ENCODE measurements at places on chromosomes 3 and 15. TPM values are rescaled to one million over a fixed set of nuclear protein-coding genes. Genes with fewer than 3 reads are reported as not detected.

DNA sequence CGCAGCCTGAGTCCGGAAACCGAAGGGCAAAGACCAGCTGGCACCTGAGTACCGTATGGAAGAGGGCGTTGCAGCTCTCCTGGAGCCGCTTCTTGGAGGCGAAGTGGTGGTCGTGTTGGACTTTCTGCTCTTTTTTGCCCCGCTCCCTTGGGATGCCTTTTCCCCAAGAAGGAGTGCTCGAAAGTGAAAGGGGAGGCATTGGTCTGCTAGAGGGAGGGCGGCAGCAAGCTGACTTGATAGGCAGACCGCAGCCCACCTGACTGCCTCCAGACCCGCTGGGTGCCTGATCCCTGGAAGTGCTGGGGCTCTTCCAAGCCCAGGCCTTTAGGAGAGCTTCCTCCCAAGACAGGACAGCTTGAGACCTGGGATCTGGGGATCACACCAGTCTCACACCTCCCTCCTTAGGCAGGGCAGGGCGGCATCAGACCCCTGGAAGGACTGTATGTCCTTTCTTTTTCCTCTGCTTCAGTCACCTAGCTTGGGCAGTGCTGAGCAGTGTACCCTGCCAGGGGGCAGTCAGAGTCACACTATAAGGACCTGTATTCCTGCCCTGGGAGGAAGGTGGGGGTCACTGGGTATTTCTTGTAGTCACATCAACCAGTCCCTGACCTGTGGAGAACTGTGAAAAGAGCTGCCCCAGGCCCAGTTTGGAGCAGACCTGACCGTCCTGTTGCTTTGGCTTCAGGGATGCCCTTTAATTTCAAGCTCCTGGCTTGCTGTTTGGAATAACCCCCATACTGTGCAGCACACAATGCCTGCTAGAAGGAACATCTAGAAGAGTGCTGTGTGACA, 2.1 kb downstream of the ACVR2B start:
- DNase-seq, result no peak

GRCh38 chr3:31815631-31816440, 165.2 kb downstream of the OSBPL10 start:
- DNase-seq, result no peak

- no peak for DNase-seq
Measured at GRCh38 chr3:64414043-64414442, 188.8 kb upstream of the PRICKLE2 start.

DNA sequence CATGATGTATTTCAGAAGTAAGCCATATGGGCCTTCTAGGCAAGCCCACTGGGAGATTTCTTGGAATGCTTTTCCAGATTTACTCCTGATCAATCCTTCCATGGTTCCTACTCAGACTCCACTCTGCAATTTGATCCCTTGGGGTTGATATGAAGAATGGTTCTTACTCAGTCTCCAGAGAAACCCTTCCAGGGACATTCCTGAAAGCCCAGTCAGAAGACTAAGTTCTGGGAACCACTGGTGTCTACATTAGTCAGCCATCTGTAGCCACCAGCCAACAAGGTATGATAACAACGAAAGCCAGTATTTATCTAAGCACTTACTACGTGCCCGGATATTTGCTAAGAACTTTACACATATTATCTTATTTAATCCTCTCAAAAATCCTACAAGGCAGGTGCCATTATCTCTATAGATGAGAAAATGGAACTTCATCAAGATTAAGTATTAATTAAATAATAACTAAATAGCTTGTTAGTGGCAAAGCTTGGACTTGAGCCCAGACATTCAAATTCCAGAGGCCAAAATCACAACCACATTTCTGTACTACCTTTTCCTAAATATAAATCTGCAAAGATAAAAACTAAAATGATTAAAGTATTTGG, 32.7 kb downstream of the ZNF385D start:
- DNase-seq, result no peak

DNA sequence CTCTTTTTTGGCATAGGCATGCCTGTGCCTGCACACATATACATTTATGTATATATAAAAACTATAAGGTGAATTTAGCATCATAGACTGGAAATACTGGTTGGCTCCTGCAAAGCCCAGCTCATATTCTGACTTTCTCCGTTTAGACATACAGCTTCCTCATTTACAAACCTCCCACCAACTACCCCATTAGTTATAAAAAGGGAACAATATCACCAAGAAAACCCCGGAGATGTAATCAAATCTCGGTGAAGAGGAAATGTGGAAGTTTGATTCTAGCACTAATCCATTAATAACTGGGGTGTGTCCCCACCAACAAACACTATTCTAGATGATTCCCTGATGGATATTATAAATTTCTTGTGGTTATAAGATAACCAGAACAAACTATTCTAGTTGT, 517.7 kb upstream of the TBL1XR1 start:
- no peak for DNase-seq

CD96 gene
- 0.35 TPM for total RNA-seq

FBXW12 gene
- not detected for total RNA-seq

SH3GL3 gene
- total RNA-seq, result not detected

RPL35A gene
- 718 TPM for total RNA-seq
